Frontal cortex (tissue), 4 donors: ENCODE measurements at places on chromosomes 11 and 22.

- DNase-seq, result no peak
Observed at GRCh38 chr11:60895687-60896086, 10.7 kb downstream of the PRPF19 start.

DNA sequence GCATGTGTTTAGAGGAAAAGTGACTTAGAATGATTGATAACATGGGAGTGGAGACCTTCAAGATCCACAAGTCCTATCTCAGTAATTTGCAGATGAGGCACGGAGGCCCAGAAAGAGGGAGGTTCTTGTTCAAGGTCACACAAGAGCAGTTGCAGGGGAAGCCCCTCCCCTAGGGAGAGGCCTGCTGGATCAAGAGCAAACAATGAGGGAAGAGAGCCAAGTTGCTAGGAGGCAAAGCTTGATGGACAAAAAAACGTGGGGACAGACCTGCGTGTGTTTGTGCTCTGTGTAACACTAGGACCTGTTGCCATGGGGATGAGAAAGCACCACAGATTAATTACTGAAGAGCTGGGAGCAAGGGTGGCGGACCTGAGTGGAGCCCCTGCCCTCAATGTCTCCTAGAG lies 6.4 kb upstream of the MFRP start:
- DNase-seq, result no peak

- DNase-seq, result no peak
Observed at GRCh38 chr11:44777209-44778194, 50.7 kb downstream of the TSPAN18 start.

GRCh38 chr22:35799150-35799549 lies 81.5 kb downstream of the APOL5 start:
- no peak for DNase-seq

- no peak for DNase-seq
Observed at GRCh38 chr11:70030412-70030811, 47.7 kb upstream of the ANO1 start.

- DNase-seq, result peak; percentile 64
Observed at GRCh38 chr11:134126217-134126822, 57.4 kb downstream of the JAM3 start.

- DNase-seq, result no peak
Observed at GRCh38 chr11:130555251-130555841, 106.9 kb downstream of the ADAMTS15 start.

GRCh38 chr11:79415411-79415810 lies 25.4 kb downstream of the TENM4 start:
- DNase-seq, result no peak

GRCh38 chr11:24298146-24298545 lies 198.7 kb upstream of the LUZP2 start:
- DNase-seq, result no peak

DNA sequence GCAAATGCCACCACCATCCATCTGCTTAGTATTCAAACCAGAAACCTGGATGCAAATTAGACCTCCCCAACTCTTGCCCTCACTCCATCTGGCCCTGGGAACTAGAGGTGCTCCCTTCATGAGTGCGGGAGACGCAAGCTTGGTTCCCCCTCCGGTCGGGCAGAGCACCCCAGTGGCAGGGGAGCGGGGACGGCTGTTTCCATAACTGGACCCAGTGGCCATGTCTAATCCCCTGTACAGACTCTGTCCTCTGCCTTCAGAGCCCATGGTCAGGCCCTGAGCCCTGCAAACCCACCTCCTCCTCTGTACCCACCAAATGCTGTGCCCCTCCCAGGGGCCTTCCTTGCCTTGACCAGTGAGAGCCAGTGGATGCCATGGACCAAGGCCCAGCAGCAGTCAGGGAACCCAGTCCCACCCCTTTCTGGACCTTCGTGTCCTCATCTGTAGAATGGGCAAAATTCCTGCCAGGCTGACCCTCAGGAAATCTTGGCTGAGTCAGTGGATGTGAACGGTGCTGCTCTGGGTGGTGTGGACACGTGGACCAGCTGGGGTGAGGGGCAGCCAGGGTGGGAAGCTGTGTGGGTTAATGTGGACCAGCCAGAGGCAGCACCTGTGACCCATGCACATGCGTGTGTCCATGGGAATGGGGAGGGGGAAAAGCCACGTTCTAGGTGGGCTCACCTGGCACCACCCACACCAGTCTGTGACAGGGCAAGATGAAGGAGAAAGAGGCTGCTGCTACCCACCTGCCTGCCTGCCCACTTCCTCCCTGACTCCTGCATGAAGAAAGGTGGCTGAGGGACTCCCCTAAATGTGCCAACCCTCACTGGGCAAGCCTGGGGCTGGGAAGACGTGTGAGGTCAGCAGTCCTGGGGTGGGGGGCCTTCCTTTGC lies 72.8 kb downstream of the LRRC32 start:
- DNase-seq, result no peak

GRCh38 chr11:36885154-36885553 lies 287.1 kb upstream of the RAG2 start:
- DNase-seq, result no peak

DNA sequence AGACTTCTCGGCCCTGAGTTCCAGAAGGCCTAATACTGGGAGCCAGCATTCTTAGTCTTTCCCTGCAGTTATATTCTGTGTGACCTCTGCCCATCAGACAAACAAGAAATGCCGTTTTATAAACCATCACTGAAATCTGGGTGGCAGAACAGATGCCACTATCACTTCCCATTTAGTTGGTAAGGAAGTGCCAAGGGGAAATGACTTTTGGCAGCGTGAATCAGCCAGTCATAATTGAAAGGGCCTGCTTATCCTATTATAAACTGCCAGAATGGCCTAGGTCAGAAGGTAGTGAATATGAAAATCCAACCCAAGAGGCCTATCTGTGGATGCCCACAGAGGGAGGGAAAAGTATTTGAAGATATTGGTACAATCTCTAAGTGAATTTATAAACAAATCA lies 646.8 kb upstream of the CCDC90B start:
- no peak for DNase-seq

- DNase-seq, result no peak
Observed at GRCh38 chr11:18063862-18064434, 17.9 kb upstream of the TPH1 start.

- DNase-seq, result no peak
Observed at GRCh38 chr11:65829459-65829858, 4.3 kb upstream of the SNX32 start.

GRCh38 chr11:113373306-113373705 lies 14.3 kb upstream of the ANKK1 start:
- DNase-seq, result no peak

GRCh38 chr22:27262361-27262760 lies 539.2 kb downstream of the MN1 start:
- no peak for DNase-seq

DNA sequence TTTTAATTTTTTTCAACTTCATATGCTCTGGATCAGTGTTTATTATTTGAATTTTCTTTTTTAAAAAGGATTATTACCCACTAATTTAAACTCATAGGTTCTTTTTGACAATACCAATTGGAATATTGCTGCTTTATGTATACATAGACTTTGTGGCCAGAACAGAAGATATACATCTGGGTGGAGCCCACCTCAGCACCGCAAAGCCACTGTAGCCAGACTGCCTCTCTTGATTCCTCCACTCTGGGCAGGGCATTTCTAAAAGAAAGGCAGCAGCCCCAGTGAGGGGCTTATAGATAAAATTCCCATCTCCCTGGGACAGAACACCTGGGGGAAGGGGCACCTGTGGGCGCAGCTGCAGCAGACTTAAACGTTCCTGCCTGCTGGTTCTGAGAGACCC lies 10.6 kb upstream of the C11orf58 start:
- DNase-seq, result no peak

DNA sequence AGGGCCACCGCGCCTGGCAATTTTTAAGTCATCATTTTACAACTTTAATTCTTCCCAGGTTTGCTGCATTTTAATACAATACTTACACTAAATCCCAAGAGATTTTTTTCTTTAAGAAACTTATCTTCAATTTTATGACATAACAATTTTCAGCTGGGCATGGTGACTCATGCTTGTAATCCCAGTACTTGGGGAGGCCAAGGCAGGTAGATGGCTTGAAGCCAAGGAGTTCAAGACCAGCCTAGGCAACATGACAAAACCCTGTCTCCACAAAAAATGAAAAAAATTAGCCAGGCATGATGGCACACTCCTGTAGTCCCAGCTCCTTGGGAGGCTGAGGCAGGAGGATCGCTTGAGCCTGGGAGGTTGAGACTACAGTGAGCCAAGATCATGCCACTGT lies 38.8 kb downstream of the CLDN25 start:
- no peak for DNase-seq

DNA sequence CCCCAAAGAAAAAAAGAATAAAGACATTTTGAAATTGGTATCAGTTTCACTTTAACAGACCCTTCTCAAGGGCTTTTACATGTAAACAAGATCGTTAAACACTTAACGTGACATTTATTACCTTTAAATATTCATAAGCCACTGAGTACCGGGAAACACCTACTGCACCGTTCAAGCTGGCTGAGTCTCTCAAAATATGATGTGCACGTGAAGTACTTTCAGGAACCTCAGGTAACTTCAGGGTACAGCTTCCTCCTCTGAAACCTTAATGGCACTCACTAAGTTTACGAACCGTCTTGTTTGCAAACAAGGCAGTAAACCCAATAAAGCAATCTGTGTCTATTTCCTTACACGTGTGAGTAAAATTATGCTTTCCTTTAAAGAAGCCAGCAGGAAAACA lies 105.5 kb upstream of the TENM4 start:
- no peak for DNase-seq

- no peak for DNase-seq
Observed at GRCh38 chr11:119803726-119804294, 74.8 kb upstream of the NECTIN1 start.

DNA sequence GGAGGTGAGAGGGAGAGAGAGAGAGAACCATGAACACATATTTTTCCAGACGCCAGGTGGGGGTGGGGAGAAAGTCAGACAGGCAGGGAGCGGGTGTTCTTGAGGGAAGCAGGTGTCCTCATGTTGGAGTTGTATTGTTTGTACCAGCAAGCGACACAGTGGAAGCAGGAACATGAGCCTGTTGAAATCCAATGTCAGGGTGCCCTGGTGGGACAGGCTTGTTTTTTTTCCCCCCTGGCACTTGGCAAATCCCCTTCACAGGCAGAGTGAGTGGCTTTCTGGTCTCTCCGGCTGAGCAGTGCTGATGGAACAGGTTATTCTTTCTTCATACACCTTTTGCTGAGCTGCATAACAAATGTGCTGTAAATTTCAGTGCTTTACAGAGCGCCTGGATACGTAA lies 125.6 kb downstream of the GRIK4 start:
- no peak for DNase-seq

GRCh38 chr11:115290893-115291292 lies 213.3 kb downstream of the CADM1 start:
- no peak for DNase-seq

DNA sequence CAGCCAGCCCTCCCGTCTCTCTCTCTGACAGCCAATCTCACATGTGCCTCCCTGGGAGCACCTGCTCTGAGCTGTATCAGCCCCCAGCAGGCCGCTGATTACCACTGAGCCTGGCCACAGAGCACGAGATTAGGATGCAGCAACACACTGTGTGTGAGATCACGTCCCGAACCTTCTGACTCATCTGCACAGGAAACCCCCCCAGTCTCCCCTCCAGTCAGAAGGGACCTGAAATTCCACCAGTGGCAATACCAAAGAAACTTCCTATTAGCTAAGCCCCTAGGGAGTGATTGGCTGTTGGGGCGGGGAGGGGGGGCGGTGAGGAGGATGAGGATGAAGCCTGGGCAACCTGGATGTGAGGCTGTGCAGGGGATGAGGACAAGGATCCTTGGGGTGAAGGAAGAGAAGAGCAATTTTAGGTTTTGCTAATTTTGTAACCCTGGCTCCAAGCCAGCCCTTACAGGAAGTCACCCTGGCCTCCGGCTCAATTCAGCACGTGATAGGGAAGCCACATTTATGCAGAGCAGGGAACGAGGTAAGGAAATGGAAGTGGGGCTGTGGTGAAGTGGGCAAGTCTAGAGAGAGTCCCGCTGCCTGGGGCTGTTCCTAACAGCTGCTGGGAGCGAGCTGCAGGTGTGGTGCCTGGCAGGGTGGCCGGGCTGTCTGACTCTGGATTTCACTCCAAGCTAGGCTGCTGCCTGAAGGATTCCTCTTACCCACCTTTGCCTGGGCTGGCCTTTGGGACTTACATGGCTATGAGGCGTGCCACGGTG lies 1.9 kb downstream of the SLC43A3 start:
- peak; percentile 41 for DNase-seq

DNA sequence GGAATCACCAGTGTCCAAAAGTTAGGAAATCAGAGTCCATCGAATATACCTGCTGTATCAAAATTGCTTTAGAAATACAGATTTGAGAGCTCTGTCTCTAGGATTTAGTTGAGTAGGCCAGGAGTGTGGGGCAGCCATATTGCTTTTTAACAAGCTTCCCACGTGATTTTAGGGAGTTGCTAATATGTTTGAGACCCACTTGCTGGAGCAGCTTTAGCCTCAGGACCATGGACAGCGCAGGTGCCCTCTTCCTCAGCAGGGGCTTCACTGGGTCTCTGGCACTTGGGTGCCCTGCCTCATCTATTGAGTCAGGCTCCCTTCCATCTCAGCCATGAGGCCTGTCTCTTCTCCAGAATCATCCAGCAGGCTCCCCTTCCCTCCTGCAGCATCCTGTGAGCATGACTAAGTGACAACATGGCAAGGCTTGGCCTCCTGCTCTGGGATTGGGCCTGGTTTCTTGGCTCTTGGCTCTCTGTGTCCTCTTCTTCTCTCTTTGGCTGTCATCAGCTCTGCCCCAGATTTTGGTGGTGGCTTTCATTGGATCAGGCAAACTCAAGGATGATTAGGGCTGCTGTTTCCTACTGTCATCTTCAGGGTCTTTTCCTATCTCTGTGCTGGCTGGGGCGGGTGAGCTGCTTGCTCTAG lies 70.0 kb downstream of the SGSM1 start:
- no peak for DNase-seq

GRCh38 chr22:22243033-22243680 lies 1.4 kb upstream of the VPREB1 start:
- no peak for DNase-seq

DNA sequence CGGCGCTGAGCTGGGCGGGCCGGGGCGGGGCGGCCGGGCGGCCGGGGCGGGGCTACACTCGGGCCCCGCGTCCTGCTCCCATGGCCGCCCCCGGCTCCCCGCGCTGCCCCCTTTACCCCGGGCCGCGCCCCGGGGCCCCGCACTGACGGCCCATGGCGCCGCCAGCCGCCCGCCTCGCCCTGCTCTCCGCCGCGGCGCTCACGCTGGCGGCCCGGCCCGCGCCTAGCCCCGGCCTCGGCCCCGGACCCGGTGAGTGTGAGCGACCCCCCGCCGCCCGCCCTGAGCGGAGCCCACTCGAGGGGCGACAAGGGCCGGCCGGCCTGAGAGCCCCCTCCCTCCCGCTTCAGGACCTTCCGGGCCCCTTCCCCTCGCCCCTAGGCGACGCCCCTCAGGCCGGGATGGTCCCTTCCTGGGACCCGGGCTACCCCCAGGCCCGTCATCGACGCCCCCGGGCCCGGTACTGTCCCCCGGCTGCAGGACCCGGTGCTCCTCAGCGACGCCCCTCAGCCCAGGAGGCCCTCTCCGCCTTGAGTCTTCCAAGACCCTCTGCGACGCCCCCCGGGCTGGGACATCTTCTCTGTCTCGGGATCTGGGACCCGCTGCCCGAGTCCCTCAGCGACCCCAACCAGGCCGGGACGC lies at the start of gene KREMEN1:
Gene KREMEN1 (plus strand): TSS at position 57 of the 639 bp plus-strand sequence. CDS start 96 bp downstream, at position 153.
- DNase-seq, result no peak
